ENCODE measurements at places on chromosomes 4 and X.

DNA sequence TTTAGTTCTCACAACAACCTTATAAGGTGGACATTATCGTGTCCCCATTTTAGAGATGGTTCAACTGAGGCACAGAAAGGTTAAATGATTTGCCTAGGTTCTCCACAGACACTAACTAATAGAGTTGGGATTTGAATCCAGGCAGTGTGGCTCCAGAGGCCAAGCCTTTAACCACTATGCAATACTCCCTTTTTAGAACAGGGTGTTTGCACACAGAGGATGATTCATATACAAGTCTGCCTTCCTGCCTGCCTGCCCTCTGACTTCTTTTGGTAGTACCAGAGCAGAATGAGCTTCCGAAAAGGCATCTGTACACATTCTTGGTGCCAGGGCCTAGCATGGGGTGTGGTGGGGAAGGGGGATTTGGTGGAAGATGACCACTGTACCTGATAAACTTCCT is 150.8 kb upstream of the ARHGEF9 start:
- DNase-seq: no peak

GRCh38 chr4:75343333-75343732 is 170.9 kb downstream of the RCHY1 start:
- DNase-seq: no peak

- DNase-seq: no peak
Observed at GRCh38 chrX:16678689-16679088, 28.7 kb downstream of the S100G start.

DNA sequence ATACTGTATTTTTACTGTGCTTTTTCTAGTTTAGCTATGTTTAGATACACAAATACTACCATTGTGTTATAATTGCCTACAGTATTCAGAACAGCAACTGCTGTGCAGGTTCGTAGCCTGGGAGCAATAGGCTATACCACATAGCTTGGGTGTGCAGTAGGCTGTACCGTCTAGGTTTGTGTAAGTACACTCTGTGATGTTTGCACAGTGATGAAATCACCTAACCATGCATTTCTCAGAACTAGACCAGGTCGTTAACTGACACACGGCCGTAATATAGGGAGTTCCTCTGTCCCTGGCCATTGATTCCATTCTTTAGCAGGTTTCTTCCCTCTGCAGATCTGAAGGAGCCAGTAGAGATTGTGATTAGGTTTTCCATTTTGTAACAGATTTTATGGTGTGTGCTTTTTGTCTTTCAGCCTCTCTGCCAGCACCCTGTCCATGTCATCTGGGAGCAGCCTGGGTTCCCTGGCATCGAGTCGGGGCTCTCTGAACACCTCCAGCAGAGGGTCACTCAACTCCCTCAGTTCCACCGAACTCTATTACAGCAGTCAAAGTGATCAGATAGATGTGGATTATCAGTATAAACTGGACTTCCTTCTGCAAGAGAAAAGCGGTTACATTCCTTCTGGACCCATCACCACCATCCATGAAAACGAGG is 59.5 kb downstream of the CLDN22 start:
- no peak for DNase-seq

- DNase-seq: no peak
Observed at GRCh38 chr4:1198098-1198844, 25.9 kb upstream of the SPON2 start.

DNA sequence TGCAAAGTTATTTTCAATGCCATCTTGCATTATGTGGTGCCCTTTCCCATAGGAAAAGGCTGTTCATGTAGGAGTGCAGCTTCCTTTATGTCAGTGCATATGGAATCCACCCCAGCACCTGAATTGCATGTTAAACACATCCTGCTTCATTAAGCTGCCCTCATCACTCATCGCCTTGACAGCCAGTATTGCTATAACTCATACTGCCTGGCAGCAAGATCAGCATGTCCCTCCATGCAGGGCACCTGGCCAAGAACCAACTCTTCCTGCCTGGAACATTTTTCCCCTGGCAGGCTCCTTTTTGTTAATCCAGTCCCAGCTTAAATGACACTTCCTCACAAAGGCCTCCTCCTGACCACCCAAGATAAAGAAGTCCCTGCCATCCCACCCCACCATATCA is 23.5 kb upstream of the CA5B start:
- DNase-seq: no peak

GRCh38 chr4:10054571-10055041 is 33.3 kb upstream of the SLC2A9 start:
- no peak for DNase-seq

DNA sequence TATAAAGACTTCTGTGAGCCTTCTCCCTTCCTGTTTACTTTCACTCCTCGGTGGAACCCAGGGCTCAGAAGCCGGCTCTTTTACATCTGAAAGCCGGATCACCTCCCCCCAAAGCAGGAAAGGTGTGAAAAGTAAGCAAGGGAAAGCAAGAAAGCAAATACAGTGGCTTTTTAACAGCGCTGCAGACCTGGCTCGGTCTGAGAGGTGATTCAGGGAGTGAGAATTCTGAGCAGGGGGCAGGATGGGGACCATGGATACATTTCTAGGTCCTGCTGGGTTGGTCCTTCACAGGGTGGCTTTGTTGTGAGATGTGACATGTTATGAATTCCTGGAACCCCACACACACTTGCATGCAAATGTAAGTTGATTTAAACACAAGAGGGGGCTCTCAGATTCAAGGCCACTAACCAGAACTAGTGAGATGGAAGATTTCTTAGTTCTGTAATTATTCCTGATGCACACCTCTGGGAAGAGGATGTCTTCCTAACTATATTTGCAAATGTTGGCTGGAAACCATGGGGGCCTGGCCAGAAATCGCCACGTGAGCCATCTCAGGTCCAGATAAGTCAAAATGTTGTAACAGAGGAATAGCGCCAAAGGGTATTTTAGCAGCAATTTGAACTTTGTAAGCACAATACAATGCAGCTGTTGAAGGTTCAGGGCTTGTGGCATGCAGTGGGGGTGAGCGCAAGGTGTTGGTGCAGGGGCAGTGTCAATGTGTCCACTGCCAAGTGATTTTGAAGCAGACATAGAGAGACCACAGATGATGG is 670.1 kb upstream of the LCORL start:
- no peak for DNase-seq

- DNase-seq: no peak
Observed at GRCh38 chr4:144733566-144733965, 87.6 kb downstream of the HHIP start.

GRCh38 chrX:135984791-135985156 is 461 bp upstream of the SLC9A6 start:
- no peak for DNase-seq

DNA sequence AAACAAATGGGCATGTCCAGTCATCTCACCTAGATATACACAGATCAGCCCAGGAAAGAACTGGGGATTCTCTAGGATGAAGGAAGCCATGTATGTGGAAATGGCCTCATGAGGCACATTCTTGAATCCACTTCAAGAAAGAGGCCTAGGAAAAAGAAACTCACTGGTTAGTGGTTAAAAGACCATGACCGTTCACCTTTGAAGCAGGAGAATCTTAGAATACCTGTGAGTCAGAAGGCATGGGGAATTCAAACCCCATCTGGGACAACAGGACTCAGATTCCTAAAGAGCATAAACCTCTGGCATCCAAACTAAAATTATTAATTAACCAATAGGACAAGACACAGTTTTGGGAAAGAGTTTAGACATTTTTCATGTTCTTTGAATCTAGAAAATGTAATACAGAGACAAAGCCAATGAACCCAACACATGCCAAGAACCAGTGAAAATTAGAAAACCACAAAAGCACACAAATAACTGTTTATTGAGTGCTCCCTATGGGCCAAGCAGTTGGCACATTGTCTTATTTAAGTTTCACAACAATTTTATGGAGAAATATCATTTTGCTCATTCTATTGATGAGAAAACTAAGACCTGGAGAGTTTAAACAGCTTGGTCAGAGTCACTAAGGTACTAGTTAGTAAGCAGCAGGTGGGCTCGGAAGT is 97.5 kb downstream of the NPNT start:
- peak; percentile 3 for DNase-seq

GRCh38 chr4:109411964-109412363 is 21.7 kb upstream of the SEC24B start:
- DNase-seq: no peak

- DNase-seq: peak; percentile 23
Observed at GRCh38 chr4:64713256-64713840, 304.1 kb upstream of the TECRL start.

- no peak for DNase-seq
Observed at GRCh38 chr4:140793291-140793690, 37.1 kb upstream of the TBC1D9 start.

GRCh38 chrX:87105131-87105530 is 412.5 kb upstream of the KLHL4 start:
- DNase-seq: no peak

- DNase-seq: no peak
Observed at GRCh38 chr4:74933562-74934015, 673 bp downstream of the PARM1 start.

DNA sequence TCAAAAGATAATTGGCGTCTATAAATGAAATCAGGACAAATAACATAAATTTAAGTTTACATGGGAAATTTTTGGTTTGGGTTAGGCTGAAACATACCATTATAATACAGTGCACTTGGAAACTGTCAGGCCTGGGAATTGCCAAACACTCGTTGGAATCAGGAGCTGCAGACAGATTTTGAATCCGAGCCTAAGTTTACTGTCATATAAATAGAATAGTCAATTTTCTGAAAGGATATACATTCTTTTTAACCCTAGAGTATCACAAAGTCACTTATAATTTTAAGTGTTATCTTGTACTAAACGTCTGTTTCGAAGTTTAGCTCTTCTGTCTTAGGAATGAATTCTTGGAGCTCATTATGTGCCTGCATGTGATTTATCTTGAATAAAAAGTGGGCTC is 234.1 kb downstream of the VEGFC start:
- no peak for DNase-seq

- DNase-seq: no peak
Observed at GRCh38 chr4:149345424-149345823, 470.2 kb downstream of the IQCM start.

DNA sequence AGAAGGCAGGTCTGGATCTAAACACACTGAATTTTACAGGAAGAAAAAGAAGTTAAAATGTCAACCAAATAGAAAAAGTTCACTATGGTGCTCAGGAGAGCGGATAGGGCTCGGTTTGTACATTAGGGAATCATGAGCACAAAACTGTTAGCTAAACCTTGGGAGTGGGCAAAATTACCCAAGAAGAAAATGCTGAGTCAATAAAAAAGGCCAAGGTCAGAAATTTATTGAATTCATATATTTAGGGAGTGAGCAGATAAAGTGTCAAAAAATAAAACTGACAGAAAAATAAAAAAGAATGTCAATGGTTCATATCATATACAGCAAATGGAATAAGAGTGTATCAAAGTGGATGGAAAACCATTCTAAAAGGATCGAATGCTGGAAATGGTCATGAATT is 452.5 kb upstream of the SMIM31 start:
- no peak for DNase-seq

DNA sequence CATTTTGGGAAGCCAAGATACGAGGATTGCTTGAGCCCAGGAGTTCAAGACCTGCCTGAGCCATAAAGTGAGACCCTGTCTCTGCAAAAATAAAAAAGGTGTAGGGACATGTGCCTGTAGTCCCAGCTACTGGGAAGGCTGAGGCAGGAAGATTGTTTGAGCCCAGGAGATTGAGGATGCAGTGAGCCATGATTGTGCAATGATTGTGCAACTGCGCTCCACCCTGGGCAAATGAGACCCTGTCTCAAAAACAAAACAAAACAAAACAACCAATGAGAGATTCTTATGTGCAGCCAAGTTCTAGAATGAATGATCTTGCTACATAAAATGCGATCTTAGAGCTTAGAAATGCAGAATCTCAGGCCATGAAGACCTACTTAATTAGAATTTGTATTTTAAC is 22.5 kb downstream of the SLC9B2 start:
- no peak for DNase-seq

DNA sequence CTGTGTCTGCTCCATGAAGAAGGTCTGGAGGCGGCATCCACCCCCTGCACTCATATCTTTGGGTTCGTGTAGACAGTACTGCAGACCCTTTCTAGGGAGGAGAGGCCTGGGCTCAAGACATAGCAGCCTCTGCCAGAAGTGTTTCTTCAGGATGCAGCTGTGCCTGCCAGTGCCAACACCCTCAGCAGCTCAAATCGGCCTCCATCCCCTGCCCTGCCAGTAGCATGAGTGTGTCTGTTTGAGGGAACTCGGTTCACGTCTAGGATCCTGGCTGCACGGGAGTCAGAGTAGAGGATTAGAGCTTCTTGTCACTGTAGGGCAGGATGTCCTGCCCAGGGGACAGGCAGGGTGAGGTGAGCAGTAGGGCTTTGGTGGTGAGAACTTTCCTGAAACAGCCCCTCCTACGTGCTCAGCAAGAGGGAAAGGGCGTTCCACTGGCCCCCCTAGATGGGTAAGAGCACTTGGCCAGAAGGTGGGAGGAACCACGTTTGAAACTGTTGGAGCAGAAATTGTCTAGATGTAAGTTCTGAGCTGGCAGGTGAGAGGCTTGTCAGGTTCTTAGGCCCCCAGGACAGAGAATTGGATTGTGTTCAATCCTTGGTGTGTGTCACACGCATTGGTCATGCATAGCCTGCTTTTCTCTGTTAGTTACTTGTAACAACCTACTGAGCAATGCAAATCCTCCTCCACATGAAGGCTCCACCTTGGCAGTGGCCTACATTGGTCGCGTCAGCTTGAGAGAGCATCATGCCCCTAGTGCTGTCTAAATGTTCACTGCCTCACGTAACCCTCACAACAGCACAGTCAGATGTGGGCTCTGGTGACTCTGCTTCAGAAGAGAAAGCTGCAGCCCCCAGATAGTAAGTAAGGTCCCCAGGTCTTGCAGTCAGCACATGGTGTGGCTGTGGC is 25.8 kb upstream of the FAM193A start:
- DNase-seq: no peak

- DNase-seq: no peak
Observed at GRCh38 chr4:123747016-123747415, 350.4 kb downstream of the SPRY1 start.

GRCh38 chr4:108619372-108620100 is 840 bp upstream of the RPL34 start:
- DNase-seq: no peak

GRCh38 chr4:136012220-136012619 is 1520.1 kb downstream of the PCDH18 start:
- no peak for DNase-seq

GRCh38 chrX:105116486-105116885 is 104.0 kb downstream of the TEX13A start:
- peak; percentile 59 for DNase-seq

All from fibroblast of skin of right biceps (primary cell).